ENCODE measurements at places on chromosomes 4 and X.

DNA sequence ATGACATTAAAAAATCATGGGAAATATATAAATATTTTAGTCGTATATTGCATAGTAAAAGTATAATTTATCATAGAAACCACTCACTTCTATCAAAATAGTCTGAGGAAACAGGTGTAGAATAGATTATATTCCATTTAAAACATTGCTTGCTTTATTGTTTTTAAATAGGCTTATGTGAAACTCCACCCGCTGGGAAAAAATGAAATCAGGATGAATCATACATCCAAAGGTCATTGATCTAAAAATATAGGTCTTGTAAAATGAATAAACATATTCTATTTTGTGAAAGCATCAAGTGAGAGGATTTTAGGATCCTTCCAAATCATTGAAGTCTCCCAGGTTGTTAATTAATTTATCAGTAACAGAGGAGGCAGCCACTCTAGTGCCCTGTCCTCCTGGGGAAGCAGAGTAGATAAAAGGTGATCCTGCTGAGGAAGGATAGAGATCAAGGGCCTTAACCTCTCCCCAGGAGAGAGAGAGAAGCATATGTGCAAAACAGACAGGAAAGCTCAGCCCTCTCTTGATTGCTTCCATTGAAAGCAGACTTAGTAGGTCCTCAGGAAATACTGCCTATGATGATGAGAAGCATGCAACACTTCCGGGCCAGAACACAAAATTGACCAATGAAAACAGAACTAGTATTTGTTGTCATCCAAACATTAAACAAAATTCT, 96.8 kb upstream of the MAP9 start:
- DNase-seq, result no peak

DNA sequence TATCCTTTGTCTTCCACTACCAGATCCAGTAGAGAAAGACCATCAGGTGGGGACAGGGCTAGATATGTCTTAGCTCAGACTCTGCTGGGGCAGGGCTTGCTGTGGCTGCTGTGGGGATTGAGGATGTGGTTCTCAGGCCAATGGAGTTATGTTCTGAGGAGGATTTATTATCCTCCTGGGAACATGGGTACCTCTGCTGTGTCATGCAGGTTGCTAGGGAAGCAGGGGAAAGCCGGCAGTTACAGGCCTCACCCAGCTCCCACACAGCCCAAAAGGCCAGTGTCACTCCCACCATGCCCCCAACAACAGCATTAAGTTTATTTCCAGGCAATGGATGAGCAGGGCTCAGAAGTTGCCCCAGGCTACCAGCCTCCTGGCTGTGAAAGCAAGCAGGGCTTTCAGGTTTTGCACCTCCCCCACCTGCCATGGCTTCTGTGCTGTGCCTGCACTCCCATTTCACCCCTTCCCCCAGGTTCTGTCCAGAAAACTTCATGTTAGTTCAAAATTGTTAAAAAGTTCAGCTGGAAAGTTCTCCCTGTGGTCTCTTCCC, 879.9 kb downstream of the ARAP2 start:
- no peak for DNase-seq

- DNase-seq, result no peak
Measured at GRCh38 chr4:73822812-73823504, 13.5 kb upstream of the CXCL6 start.

- no peak for DNase-seq
Measured at GRCh38 chr4:136634121-136634520, 898.2 kb downstream of the PCDH18 start.

- DNase-seq, result no peak
Measured at GRCh38 chrX:10656214-10656613, 35.8 kb upstream of the MID1 start.

GRCh38 chrX:53316111-53316859, 34.9 kb upstream of the IQSEC2 start:
- DNase-seq, result no peak

DNA sequence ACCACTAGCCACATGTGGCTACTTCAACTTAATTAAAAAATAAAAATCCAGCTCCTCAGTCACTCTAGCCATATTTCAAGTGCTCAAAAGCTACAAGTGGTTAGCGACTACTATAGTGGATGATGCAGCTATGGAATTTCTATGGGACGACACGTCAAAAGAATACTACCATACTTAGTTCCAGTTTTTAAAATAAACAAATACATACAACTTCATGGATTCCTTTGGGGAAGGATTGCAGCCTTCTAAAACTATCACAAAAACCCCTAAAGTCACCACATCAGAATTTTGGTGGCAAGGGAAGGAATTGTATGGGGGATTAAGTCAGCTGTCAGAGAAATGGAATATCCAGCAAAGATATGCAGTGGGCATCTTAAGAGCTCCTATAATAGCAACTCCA, 6.5 kb downstream of the ZNF280C start:
- no peak for DNase-seq

DNA sequence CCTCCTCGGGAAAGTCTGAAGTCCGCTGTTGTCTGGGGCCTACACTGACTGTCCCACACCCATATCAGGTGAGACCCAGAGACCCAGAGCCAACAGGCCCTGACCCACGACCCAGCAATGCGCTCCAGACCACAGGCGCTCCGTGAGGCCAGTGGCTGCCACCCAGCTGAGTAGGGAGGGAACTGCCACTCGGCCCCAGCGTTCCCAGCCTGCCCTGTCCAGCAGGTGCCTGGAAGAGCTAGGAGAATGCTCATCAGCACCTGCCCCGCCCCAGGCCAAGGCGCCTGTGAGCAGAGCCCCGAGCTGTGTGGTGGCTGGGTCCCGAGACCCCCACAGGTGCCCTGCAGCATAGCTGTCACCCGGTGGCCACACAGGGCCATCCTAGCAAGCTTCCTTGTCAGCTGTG, 2.7 kb downstream of the SPON2 start:
- no peak for DNase-seq

DNA sequence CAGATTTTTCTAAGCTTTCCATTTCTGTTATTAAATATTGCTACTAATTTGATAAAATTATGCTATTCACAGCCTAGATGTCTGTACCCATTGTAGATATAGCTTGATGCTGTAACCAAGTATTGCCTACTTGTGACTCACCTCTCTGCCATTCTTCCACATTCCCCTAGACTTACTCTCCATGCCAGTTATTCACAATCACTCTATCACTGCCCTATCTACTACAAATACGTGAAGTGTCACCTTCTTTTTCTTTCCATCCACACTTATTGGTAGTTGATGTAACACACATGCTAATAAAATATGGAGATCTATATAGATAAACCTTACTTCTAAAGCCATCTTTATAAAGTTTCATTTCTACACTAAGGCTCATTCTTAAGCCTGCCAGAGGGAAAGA, 179.4 kb upstream of the PACRGL start:
- DNase-seq, result no peak

GRCh38 chr4:152132776-152133175, 372.0 kb upstream of the GATB start:
- DNase-seq, result no peak

- no peak for DNase-seq
Measured at GRCh38 chr4:1362521-1362920, 15.5 kb downstream of the UVSSA start.

GRCh38 chr4:67546004-67546356, 677 bp upstream of the CENPC start:
- DNase-seq, result no peak

GRCh38 chrX:15418707-15419181, 34.5 kb upstream of the VEGFD start:
- DNase-seq, result no peak

- DNase-seq, result peak; percentile 9
Measured at GRCh38 chr4:8615921-8616787, 23.6 kb downstream of the CPZ start.

DNA sequence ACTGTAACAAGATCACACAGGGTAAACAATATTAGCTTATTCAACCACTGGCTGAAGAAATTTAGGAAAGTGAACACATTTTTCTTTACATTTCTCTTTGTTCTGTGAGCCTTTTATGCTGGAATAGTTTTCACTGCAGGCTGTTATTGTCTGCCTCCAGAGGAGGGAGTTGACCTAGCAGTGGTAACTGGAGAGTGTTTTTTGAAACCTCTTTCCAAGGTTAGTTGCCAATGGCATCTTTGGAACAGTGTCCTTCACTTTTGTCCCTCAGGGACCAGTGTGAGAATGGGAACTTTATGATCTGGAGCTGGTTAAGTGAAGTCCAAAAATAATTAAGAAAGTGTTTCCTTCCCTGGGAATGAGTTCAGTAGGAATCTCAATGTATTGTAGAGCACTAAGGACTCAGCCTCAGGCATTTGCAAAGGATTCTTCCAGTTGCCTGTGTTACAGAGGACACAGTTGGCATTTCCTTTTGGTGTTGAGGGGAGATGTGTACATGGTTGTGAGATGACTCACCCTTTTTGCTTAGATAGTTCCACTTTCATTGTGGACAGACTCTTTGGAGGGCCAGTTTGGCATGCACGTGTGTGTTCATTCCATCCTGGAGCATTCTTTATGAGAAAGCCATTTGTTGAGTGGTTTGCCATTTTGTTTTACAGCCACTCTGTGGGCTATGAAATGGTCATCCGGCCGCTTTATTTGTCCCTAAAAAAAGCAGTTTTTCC, 61.3 kb downstream of the AR start:
- DNase-seq, result no peak

GRCh38 chrX:70485466-70485865, 40.8 kb downstream of the DLG3 start:
- DNase-seq, result no peak

DNA sequence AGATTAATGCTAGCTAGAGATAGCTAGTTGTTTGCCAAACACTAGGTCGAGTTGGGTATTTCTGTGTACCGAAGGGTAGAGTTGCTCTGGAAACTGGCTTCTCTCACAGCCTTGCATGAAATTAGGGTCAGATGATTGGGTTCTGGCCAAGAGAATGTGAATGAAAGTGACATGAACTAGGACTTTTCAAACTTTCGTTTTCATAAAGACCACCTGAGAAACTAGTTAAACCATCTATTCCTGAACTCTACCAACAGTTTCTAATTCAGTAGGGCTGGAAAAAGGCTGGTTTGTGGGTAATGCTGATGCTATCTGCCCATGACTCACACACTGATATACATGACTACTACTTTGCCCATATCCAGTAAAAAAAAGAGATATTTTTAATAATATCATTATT, 157.6 kb downstream of the GASK1B start:
- no peak for DNase-seq

GRCh38 chr4:122688529-122689140, 43.9 kb upstream of the BBS12 start:
- DNase-seq, result no peak

DNA sequence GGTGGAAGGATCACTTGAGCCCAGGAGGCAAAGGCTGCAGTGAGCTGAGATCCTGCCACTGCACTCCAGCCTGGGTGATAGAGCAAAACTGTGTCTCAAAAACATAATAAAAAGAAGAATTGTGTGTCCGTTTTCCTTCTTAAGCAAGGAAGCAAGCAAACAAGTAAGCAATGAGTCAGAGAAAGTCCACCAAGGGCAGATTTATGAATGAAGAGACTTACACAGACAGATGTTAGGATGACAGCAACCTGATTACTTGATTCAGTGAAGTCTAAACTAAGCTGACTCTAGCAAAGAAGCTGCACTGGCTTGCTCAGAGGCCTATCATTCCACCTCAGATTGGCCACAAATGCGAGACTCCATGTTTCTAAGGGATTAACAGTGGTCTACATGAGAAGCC, 34.1 kb upstream of the SCML1 start:
- no peak for DNase-seq

All from glutamatergic neuron (in vitro differentiated cells).